ENCODE measurements at places on chromosomes 1 and 21.

DNA sequence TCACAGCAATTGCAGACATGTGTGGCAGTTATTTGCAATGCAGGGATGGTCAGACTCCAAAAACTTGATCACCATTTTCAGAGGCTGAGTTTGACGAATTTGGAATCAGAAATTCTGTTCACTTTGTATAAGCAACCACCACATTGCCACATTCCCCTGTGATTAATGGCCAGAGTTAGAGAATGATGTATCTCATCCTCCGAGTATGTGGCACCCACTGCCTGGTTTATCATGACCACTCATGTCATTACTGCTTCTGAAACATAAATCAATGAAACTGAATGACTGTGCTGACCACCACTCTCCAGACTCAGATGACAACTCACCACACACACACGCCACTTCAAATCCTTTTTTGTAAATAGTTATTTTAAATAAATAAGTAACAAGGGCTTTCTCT, 66.6 kb upstream of the CACHD1 start:
- no peak for DNase-seq

GRCh38 chr1:84412316-84412942, 14.1 kb downstream of the DNASE2B start:
- DNase-seq = peak; percentile 29

DNA sequence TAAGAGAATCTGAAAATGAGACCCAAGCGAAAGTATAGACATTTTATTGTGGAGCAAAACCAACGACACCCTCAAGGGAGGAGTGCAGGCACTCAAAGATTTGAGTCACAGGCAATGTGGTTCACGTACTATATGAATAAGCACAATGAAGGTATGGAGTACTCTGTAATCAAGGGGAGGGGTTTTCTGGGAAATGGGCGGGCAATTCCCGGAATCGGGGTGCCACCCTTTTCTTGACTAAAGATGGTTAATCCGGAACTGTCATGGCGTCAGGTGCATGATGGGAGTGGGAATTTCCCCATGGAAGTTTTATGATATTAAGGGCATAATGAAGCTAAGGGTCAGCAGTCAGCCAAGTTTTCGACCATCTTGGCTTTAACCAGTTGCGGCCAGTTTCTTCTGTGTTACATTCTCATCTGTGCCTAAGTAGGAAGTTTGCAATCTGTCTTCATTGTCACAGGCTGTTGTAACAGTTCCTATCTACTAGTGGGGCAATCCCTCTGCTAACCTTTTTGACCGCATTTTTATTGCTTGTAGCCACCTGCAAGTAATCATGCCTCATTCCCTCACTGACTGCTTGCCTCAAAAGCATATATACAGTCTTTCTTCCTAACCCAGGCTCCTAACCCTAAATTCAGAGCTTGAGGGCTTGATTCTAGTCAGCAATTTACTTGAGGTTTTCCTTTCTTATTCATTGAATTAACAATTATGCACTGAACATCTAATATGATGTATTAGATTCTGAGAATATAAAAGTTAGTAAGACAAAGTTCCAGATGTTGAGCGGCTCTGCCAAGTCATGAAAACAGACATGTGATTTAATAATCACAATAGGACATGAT, 775 bp upstream of the AIM2 start:
- no peak for DNase-seq

GRCh38 chr21:36183144-36183795, 26.6 kb downstream of the DOP1B start:
- no peak for DNase-seq

GRCh38 chr1:50989694-50990093, 19.6 kb downstream of the CDKN2C start:
- no peak for DNase-seq

DNA sequence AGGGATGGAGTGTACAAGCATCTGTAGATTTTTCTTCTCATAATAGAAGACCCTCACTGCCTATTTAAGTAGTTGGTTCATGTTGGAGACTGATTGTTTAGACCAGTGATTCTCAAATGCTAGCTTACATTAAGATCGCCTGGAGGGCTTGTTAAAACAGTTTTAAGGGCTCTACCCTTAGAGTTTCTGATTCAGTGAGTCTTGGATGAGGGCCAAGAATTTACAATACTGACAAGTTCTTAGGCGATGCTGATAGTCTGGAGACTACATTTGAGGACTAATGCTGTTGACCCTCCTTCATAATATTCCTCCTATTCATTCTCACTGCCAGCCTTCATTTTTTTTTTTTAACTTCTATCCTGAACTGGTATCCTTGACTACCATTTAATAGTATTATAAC, 15.2 kb upstream of the AGO3 start:
- DNase-seq = no peak

- DNase-seq = no peak
Observed at GRCh38 chr1:81478219-81478618, 322.5 kb upstream of the ADGRL2 start.

DNA sequence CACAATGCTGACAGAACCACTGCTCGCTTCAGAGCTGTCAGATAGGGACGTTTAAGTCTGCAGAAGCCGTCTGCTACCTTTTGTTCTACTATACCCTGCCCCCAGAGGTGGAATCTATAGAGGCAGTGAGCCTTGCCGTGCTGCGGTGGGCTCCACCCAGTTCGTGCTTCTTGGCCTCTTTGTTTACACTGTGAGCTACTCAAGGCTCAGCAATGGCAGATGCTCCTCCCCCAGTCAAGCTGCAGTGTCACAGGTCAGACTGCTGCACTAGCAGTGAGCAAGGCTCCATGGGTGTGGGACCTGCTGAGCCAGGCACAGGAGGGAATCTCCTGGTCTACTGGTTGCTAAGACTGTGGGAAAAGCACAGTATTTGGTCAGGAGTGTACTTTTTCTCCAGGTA, 47.1 kb downstream of the LEPR start:
- peak; percentile 67 for DNase-seq

DNA sequence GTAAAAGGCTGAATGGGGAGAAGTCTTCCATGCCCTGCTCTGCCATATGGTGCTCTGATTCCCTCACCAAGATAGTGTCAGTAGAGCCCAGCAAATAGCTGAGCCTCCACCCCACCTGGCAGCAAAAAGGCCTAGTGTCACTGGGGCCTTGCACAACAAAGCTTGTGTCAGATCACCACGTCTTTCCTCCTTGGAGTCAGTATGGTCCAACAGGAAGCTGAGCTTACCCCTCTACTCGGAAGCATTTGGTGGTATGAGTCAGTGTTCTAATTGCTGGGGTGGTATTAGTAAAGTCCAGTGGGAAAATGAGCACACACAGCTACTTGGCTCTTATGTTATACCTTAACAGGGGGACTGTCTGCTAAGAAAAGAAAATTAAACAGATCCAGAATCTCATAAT, 18.7 kb upstream of the RRP15 start:
- no peak for DNase-seq

DNA sequence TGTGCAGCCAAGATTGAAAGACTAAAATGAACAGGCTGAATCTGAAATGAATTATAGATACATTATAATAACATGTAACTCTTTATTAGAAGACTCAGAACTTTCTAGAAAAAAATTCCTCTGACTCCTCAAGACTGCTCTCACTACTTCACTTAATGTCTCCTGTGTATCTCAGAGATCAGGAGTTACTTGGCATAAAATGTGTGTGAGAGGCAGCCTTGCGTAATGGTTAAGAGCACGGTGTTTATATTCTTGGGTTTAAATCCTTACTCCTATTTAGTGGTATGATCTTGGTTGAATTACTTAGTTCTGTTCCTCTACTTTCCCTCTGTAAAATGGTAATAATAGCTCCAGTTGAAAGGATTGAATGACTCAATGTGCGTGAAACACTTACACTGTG, 634.9 kb downstream of the LTN1 start:
- DNase-seq = no peak

GRCh38 chr1:40257313-40257687, 736 bp upstream of the ZMPSTE24 start:
- no peak for DNase-seq

- no peak for DNase-seq
Observed at GRCh38 chr1:245788269-245788668, 633.5 kb downstream of the KIF26B start.

GRCh38 chr1:221522529-221522940, 219.4 kb downstream of the DUSP10 start:
- no peak for DNase-seq

GRCh38 chr1:101112051-101112780, 86.6 kb upstream of the DPH5 start:
- DNase-seq = no peak

GRCh38 chr1:231600458-231600976, 26.1 kb upstream of the DISC1 start:
- no peak for DNase-seq

GRCh38 chr1:160376525-160377131, 9.8 kb downstream of the NHLH1 start:
- peak; percentile 81 for DNase-seq

GRCh38 chr1:22739648-22740385, 29.2 kb downstream of the EPHB2 start:
- DNase-seq = no peak

- no peak for DNase-seq
Observed at GRCh38 chr1:9115351-9116205, 13.3 kb downstream of the GPR157 start.

DNA sequence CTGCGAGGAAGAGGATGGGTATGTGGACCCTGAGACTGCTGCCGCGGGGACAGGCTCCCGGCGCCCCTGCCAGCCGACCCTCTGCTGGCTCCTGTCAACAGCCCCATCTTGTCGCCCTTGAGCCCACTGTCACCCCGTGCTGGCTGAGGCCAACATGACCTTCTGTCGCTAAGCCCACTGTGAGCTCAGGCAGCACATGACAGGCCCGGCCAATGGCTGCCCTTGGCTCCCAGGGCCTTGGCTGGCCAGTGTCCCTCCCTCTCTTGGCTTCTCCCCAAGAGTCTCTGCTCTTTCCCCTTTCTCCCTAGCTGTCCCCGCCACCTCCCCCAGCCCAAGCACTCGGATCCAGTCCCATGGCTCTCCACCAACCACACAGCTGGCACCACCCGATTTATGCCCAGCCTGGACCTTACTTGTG, 3.5 kb downstream of the PEX10 start:
- DNase-seq = no peak

DNA sequence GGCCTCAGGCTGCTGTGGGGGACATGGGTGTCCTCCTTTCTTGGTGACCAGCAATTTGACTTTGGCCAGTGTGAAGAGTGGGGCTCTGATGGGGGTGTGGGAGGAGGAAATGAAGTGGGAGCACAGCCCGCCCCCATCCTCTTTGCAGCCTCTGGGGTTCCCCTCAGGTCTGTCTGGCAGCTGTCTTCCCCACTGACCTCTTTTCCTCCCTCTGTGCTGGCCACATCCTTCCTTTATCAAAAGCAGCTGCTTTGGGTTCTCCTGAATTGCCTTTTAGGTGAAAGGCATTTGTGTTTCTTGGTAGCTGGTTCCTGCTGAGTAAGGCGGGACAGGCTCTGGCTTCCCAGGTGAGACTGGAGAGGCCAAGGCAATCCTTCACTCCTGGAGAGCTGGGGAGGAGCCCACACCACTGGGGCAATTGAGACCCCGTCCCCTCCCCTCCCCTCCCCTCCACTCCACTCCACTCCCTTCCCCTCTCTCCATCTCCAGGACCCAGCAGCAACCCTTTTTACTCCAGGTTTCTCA, 24.9 kb downstream of the PCAT6 start:
- no peak for DNase-seq

DNA sequence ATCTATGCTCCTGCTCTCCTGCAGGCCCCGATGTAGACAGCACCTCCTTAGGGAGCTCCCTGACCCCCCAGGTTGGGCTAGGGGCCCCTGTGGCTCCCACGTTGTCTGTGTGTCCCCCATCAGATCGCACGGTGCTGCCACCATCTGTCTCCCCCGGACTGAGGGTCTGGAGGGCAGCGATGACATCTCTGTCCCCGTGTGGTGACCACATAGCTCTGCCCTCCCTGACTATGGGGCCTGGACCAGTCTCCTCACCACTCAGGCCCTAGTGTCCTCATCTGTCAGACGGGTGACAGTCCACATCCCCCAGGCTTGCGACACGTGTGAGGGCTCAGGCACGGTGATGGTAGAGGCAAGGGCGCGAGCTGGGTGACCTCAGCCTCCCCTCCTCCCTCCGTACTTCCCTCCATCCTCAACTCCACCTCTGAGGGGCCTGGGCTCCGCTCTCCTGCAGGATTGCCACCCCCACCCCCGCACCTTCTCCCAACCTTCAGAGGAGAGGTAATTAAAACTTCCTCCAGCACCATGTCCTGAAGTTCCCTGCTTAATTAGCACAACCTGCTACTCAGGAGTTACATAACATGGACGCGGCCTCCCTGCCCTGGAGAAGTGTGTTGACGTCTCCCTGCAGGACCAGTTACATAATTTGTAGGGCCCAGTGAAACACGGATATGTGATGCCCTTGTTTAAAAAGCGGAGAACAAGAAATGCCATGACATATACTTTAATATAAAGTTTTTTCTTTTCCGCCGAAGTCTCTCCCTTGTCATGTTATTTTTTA, 288.2 kb downstream of the PTPRU start:
- no peak for DNase-seq

GRCh38 chr1:161770250-161770649, 4.1 kb downstream of the ATF6 start:
- DNase-seq = no peak

- DNase-seq = no peak
Observed at GRCh38 chr1:15070145-15070748, 83.3 kb upstream of the TMEM51 start.

- DNase-seq = no peak
Observed at GRCh38 chr1:56872597-56872996, 18.0 kb downstream of the C8A start.

GRCh38 chr1:171426645-171427044, 58.7 kb upstream of the PRRC2C start:
- DNase-seq = no peak

DNA sequence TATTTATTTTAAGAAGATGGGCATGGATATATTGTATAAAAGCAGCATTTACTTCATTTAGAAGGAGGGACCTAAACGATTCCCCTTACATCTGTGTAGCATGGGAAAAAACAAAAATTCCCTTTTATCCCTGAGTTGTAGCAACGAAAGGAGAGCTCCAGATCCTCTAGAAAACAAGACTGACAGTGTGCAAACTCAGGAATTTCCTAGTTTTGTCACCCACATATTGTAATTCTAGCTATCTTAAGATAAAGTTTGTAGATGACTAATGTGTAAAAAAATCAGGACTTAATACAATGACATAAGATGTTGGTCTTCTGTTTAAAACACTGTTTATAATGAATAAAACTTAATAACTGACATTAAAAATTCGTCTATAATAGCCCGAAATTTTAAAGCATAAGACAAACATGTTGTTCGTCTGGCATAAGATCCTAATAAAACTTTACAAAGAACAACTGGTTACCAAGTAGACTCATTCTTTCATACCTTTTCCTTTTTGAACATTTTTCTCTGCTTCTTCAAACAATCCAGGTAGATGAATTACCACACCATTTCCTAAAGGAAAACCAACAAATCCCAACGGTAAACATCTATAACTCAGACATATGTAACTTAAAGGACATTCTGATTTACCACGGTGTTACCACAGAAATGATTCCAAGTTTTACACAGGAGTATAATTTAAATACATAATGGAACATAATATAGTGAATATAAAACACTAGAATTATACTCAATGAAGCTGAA, 15.2 kb downstream of the ADSS2 start:
- DNase-seq = no peak

GRCh38 chr1:64337475-64337874, 132.5 kb upstream of the CACHD1 start:
- no peak for DNase-seq

All from NCI-H187 (cell line).